T-helper 2 cell (primary cell): ENCODE measurements at places on chromosomes 13 and 19.

GRCh38 chr13:96141032-96141431 lies 51.1 kb downstream of the HS6ST3 start:
- no peak for DNase-seq

DNA sequence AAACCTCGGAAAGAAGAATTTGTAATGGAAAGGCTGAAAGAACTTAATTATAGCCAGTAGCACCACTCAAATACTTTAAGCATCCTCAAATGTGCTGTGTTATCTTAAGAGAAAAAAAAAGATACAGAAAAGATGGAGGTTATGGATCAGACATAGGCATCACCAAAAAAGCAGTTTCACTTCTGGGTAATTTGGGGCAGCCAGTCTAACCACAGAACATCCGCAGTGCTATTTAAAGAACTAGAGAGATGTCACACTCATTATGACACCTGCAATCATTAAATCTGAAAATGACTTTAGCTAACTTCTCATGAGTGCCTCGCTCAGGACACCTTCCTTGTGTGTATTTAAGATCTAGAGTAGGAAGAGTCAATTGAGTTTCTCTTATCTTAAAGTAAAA lies 211.8 kb downstream of the RBM26 start:
- no peak for DNase-seq

DNA sequence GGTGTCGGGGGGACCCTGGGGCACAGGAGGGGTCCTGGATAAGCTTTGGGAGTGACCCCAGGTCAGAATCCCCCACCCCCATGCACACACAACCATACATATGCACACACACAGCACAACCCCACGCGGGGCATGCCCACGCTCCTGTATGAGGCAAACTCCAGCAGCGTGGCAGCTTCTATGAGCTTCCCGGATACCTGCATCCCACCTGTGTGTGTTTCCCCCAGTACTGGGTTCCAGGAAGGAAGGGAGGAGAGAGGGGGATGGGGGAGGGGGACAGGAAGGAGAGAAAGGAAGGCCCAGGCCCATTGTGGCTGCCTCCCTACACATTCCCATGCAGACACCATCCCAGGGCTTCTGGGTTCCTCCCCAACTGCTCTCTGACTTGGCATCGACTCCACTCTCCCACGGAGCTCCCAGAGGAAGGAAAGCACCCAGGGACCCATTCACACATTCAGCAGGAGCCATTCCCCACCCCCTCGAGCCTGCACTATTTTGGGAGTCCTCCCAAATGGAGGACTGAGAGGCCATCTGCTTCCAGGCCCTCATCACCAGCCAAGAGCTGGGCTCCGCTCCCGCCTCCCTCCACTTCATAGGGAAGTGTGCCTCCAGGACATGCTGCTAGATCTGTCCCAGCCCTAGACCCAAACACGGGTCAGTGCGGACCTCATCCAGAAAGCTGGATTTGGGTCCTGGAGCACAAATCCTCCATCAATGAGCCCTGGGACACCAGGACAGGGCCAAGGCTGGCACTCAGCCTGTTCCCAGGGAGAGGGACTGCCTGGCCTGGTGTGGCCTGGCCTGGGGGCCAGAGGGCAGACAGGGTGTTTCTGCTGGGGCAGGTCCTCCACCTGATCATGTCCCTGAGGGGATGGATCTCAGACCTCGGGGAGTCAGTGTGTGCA lies 13.2 kb downstream of the PRR36 start:
- DNase-seq = no peak

DNA sequence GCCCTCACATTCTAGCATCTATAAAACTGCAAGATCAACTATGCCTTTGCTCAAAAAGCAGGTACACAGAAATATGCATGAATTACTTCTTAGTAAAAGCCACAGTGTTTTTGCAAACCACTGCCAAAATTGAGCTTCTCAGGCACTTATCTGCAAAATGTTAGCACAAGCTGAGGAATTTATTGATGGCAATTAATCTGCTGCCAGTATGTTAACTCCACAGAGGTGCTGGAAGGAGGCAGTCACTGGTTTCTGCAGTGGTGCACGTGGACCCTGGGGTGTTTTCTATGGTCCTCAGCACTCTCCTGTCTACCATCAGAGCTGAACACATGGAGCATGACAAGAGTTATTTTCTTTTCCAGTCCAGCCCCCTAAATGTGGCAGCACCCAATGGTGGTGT lies 44.2 kb downstream of the CLDN10 start:
- DNase-seq = no peak

- no peak for DNase-seq
These were observed 71.4 kb downstream of the FREM2 start for GRCh38 chr13:38758277-38758676.

DNA sequence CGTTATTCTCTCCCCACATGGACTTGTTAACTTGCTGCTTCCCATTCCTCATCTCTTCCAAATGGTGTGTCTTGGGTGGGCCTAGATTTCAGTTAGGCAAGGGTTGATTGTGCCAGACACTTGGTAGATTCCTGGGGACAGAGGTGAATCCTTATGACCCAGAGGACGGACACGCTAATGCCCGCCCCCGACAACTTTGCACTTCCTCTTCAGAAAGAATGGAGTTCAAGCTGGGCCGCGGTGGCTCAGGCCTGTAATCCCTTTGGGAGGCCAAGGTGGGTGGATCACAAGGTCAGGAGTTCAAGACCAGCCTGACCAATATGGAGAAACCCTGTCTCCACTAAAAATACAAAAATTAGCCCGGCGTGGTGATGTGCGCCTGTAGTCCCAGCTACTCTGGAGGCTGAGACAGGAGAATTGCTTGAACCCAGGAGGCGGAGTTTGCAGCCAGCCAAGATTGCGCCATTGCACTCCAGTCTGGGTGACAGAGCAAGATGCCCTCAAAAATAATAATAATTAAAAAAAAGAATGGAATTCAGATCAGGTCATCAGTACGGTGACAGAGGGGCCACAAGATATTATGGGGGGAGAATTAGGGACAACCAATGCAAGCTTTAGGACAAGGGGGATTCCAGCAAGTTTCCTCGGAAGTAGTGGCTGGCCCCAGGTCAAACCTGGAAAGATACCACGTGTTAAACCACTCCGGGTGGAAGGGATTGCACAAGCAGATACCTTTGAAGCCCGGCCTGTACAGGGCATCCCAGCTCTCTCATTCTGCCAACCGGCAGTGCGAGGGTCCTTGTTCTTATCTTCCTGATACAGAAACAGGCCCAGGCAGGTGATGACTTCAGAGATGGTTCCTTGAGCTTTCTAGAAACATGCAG lies 2.7 kb downstream of the MYO9B start:
- DNase-seq = no peak

DNA sequence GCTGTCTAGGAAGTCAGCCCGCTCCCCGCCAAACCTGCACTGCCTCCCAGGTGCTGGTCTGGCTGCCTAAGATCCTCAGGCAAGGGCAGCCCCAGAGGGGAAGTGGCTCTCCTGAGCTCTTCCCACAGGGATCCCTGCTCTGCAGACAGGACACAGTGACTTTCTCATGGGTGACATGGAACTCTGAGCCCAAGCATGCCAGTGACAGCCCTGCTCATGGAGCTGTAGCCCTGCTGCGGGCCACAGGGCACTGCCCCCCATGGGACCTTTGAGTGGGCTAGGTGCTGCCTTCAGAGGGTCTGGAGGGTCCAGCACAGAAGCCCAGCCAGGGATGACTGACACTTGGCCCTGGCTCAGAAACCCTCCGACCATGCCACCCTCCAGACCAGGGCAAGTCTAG lies 109.1 kb downstream of the TUBA3C start:
- no peak for DNase-seq

- DNase-seq = no peak
These were observed 21.1 kb downstream of the ELL start for GRCh38 chr19:18500799-18501198.

GRCh38 chr19:53388904-53389303 lies 6.0 kb upstream of the ZNF765 start:
- no peak for DNase-seq
